Right atrium auricular region (tissue), 2 donors: ENCODE measurements at places on chromosomes 5 and 9. TPM values are rescaled to one million over a fixed set of nuclear protein-coding genes. Genes with fewer than 3 reads are reported as not detected.
A peak's percentile ranks its signal among the peaks of the same experiment; 100 is the strongest.

The DEPDC1B gene
- 0.16 TPM for total RNA-seq

The NFIB gene
- 74.4 TPM for total RNA-seq

DNA sequence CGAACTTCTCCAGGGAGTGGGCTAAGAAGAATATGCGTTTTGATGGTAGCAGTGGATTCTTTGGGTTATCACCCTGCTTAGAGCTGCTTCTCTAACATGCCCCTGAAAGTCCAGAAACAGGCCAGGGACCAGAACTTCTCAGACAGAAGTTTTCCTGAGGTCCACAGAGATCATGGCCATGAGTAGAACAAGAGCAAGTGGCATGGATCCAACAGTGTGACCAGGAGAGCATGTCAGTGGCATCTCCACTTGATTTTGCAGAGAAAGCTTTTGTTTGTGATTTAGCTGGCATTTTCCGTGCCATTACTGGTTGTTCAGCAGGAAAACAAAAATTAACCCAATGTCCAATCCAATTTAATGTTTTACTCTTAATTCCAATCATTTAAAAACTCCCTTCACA, 298.5 kb upstream of the CD180 start:
- DNase-seq, result no peak

DNA sequence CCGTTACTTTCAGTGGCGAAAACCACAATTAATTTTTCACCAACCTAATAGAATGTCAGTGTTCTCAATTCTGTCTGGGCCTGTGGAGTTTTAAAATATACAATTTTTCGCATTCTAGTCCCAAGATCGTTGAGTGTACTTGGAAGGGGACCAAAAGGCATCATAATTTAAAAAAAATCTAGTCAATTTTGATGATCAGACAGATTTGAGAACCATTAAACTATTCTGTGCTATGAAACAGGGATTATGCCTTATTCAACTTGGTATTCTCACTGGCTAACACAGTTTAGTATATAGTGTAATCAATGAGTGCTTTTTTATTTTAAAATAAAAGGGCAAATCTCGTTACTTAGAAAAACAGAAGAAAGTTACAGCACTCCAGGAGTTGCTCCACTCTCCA, 61.5 kb upstream of the TNFSF15 start:
- no peak for DNase-seq

The PTPN3 gene
- 6.9 TPM for total RNA-seq

DNA sequence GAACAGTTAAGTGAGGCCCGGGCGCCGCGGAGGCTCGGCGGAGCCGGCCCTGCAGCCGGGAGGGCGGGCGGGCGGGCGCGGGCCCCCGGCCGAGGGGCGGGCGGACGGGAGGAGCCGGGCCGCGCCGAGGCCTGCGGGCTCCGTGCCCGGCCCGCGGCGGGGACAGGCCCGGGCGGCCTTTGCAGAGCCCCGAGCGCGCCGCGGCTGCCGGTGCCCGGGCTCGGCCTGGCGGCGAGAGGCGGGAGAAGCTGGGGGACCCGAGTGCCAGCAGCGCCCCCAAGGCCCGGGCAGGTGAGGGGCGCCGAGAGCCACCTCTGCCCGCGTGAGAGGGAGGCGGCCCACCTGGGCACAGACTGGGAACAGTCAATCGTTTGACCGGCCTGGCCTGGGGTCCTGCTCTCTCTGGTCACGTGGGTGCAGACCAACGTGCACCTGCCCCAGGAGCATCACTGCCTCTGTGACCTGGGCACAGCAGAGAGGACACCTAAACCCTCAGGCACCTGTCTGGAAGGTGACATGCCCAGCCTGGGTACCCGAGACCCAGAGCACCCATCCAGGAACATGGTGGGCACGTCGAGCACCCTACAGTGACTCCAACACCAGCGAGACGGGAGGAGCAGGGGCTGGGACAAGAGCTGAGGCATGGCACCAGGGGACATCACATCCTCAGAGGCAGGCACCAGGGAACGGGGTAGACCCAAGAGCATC, 531 bp downstream of the MVB12B start:
- no peak for DNase-seq

DNA sequence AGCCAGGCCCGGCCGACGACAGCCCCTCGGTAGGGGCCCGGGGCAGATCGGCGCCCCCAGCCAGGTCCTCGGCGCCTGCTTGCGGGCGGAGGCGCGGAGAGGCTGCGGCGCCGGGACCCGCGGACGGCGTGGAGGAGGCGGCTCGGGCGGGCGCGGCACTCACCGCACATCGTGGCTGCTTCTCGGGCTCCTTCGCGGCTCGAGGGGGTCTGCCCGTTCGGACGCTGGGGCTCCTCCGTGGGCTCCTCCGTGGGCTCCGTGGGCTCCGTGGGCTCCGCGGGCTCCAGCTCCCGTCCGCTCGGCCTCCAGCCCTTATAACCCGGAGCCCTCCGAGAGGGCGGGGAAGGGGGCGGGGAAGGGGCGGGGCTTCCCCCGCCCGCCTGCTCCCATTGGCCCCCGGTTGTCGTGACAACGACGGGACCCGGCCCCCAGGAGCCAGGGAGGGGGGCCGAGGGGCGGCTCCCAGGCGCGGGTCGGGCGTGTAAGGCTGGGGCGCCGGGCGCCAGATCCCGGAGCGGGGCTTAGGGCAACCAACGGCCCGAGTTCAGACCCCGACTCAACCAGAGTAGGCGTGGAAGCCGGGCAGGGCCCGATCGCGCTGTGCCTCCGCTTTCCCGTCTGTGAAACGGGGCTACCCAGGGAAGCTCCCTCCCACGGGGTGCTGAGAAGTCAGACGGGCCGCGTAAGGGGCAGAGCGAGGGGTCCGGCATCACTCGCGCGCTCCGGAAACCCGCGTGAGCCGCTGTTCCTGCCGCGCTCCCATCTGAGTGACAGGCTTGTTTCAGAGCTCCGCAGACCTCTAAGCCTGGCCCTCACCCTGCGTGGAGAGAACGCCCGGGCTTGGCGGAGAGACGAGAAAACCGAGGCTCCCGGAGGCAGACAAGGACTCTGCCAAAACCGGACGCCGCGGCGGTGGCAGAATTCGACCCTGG, at the start of gene GFPT2:
TSS of gene GFPT2 (minus strand) at position 289 of the 932 bp plus-strand sequence. CDS start at position 170, 119 bp downstream.
- peak; percentile 87 for DNase-seq

GRCh38 chr9:34363619-34364351, 12.9 kb downstream of the MYORG start:
- DNase-seq, result no peak

DNA sequence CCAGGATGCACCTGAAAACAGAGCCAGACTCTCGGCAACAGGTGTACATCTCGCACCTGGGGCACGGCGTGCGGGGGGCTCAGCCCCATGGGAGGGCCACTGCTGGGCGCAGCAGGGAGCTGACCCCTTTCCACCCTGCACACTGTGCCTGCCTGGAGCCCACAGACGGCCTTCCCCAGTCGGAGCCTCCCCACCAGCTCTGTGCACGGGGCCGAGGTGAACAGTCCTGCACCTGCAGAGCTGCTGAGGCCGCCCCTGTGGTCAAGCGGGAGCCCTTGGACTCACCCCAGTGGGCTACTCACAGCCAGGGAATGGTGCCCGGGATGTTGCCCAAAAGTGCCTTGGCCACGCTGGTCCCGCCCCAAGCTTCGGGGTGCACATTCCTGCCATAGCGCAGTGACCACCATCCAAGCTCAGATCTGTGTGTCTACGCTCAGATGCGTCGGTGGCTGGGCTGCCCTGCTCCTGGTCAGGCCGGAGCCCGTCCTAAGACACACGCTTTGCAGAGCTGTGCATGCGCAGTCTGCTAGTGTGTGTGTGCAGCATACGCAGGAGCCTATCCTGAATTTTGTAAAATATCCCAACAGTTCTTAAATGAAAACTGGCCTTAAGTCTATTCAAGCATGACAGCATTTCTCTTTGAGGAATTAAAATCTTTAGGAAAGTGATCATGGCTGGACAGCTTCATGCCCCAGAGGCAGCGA, 8.4 kb upstream of the EXOC3 start:
- DNase-seq, result no peak

The LCN9 gene
- not detected for total RNA-seq

GRCh38 chr5:154087260-154087659, 48.5 kb downstream of the MFAP3 start:
- no peak for DNase-seq

GRCh38 chr9:98514841-98515240, 193.9 kb downstream of the GABBR2 start:
- no peak for DNase-seq

- DNase-seq, result no peak
Observed at GRCh38 chr5:160491438-160491837, 69.8 kb downstream of the PTTG1 start.

The PCDHGA5 gene
- total RNA-seq, result 5.0 TPM

GRCh38 chr9:77421506-77422265, 226.4 kb downstream of the GNA14 start:
- no peak for DNase-seq

The ENTPD8 gene
- not detected for total RNA-seq

- DNase-seq, result no peak
Observed at GRCh38 chr9:82206490-82206889, 217.9 kb downstream of the SPATA31D1 start.

GRCh38 chr9:116087246-116087645, 66.3 kb upstream of the PAPPA start:
- DNase-seq, result peak; percentile 68

GRCh38 chr9:130191749-130192120, 19.5 kb downstream of the NCS1 start:
- no peak for DNase-seq
